ENCODE measurements at places on chromosomes 4 and X.

DNA sequence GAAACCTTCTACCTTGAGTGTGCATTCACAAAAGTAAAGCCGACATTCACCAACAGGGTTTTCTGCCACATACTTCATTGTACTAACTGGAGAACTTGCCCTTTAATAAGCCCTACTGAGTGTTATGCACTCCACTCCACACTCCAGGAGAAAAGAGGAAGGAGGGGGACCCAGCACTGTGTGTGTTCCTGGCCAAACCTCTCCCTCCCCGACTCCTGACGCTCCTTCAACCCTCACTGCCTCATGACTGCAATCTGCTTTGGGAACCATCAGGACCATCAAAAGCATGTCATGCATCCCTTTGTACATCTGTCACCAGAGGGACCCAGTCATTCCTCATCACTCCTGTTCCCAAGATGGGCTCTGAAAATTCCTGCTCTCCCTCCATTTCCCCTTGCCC, 143.7 kb downstream of the RASL11B start:
- no peak for DNase-seq

- no peak for DNase-seq
These were observed 8.4 kb downstream of the UBE2K start for GRCh38 chr4:39706334-39706733.

- no peak for DNase-seq
These were observed 110.6 kb upstream of the FSTL5 start for GRCh38 chr4:162274354-162274753.

GRCh38 chr4:182927505-182927904, 10.3 kb upstream of the DCTD start:
- no peak for DNase-seq

- no peak for DNase-seq
These were observed 334.6 kb upstream of the PPARGC1A start for GRCh38 chr4:24224446-24224845.
